Stimulated activated CD8-positive, alpha-beta memory T cell treated with anti-CD3 and anti-CD28 coated beads, Interleukin-15, amount 100 ng/mL, for 1 hour (primary cell): ENCODE measurements at places on chromosomes 12 and 14.

DNA sequence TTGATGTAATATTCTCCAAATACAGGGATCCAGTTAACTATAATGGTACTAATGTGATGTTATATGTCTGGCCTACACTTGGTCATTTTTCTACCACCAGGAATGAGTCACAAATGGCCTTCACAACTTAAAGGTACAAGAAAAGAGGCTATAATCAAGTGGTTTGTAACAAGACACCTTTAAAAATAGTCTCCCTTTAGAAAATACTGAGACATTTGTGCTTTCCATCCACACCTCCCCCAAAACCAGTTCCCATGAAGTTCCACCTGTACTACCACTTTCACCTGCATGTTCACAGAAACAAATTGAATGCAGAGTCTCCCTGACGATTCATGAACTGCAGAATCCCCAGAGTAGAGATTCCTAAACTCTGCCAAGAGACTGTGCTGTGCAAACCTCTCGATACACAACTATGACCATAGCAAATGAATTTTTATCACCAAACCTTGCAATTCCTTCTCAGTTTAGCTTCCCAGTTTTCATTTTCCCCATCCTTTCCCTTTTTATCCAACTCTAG is 6.0 kb downstream of the BTG1 start:
- DNase-seq, result no peak

GRCh38 chr12:48420039-48420775 is 52.2 kb upstream of the ANP32D start:
- no peak for DNase-seq

GRCh38 chr14:77950371-77951063 is 150.6 kb downstream of the ADCK1 start:
- no peak for DNase-seq

- no peak for DNase-seq
Measured at GRCh38 chr12:111276146-111276545, 92.7 kb downstream of the PHETA1 start.

DNA sequence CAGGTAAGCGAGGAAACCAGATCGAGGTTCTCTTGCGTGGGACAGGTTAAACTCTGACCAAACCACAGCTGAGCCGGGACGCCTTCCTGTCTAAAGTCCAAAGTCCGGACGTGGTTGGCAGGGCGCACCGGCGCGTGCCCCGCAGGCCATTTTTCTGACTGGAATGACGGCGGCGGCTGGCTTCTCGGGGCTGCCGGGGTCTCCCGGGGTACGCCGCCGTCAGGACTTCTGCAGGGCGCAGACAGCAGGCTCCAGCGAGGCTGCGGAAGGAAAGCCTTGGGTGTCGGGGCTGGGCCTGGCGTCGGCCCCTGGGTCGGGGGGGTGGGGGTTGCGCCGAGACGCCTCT is 32.8 kb downstream of the MIA2 start:
- no peak for DNase-seq

- DNase-seq, result no peak
Measured at GRCh38 chr12:75632442-75632841, 121.0 kb upstream of the KRR1 start.

DNA sequence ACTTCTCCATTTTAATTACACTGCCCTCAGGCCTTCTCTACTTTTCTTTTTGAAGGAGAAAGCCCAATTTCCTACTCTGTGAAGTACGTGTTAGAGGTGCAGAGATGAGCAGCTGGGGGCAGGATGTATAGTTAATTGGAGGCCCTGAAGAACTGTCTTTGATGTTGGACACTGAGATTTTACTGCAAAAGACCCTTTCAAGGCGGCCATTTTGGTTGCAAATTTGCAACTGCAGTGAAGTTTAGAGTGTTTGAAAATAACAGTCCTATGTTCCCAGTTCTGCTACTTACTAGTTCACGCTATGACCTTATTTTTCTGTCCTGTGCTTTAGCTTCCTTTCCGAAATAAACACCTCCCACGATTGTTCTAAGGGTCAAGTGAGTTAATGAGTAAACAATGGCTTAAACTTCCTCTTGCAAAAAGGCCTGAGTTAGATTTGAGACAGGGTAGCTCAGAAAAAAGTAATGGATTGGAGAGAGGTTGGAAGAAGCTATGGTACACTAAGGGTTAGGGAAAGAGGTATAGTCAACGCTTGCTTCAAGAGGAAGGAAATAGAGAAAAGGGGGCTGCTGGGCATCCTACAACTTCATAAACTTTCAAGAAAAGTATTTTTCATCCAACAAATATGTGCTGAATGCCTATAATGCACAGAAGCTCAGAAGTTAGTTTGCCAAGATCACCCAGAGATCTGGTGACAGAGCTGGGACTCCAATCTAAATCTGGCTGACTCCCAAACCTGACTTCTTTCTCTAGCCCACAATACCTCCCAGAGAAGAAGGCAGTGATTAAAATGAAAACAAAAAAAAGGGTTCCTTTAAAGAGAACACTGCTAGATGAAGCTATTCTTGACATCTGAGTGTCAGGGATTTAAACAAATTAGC is 26.4 kb upstream of the DICER1 start:
- DNase-seq, result no peak

DNA sequence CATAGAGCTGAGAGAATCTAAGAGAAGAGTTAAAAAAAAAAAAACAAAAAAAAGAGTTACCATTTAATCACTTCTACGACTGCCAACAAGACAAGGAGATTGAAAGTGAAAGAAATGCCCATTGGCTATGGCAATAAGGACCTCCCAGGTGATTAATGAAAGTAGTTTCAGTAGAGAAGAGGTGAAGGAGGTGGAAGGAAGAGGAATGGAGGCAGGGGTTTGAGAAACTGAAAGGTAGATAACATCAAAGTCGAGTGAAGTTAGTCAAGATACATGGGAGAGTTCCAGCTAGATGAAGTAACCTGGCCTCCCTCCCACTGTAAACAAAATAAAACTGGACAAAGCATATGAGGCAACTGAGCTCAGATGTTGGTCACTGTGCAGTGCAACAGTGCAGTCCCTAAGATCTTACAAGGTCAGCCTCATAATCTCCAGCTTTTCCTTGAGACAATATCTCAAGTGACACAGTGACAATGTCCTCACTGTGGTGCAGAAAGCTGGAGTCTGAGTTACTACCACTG is 118.0 kb upstream of the CCDC198 start:
- no peak for DNase-seq

- DNase-seq, result no peak
Measured at GRCh38 chr14:59175404-59175803, 13.1 kb upstream of the DAAM1 start.

GRCh38 chr14:65210118-65210821 is 108.0 kb upstream of the MAX start:
- no peak for DNase-seq

DNA sequence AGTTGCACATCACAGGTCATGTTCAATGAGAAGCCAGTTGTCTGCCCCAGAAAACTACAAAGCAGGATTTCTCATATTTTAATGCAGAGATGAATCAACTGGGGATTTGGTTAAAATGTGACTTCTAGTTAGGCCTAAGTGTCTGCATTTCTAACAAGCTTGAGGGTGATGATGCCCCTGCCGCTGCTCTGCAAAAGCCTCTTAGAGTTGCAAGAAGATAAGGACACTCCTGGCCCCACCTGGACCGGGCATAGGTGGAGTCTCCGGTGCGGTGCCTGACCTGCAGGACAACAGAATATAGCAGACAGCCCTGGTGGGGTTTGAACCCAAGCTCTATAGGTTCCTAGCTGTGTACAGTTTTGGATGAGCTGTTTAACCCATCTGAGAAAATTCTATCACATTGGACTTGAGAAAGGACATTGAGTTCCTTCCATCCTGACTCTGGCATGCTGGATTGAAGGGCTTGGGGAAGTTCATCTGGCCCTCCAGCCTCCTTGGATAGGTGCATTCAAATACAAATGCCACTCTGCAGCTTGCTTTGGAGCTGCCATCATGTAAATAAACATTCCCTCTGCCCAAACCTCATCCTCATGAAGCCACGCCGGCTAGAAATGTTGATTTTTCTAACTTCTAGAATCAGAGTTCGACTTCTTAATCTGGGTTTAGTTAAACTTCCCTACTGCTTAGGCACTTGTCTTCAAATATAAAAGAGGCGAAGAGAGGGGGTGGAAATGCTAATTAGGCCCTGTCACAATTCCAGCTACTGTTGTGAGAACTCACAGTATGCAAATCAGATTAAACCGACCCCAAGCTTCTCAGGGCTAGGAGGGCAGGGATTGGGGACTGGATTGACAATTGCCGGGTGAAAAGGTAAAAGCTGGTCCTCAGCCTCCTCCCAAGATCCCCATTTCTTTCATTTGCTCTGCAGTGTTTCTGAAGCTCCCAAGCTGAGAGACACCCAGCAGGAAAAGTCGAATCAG is 1225.6 kb downstream of the VRK1 start:
- no peak for DNase-seq

- no peak for DNase-seq
Measured at GRCh38 chr12:40248034-40248433, 23.2 kb downstream of the LRRK2 start.

DNA sequence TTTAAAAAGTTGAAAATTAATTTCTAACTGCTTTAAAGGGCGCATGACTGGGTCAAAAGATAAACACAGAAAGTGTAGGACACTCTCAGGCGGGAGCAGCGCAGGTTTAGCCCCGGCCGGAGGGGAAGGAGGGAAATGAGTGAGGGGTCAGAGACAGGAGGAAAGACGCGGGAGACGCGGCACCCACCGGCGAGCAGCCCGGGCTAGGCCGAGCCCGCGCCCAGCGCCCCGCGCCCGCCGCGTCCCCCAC is 591 bp downstream of the GXYLT1 start:
- no peak for DNase-seq

DNA sequence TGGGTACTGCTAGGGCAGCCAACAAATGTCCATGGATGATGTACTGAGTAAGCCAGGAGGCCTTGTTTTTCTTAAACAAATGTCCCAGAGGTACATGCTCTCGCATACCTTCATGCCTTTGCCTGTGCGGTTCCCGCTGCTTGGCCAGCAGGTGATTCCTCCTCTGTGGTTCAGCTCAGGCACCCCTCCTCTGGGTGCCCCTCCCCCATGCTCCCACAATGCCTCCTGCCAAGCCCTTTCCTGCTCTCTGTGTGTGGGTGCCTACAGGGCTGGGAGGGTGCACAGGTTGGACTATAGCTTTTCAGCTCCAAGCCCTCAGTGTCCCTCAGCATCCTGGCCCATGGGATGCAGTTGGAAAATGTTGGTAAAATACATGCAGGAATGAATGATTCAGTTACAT is 23.5 kb downstream of the ASB2 start:
- DNase-seq, result no peak

GRCh38 chr12:18160901-18161300 is 70.9 kb upstream of the RERGL start:
- DNase-seq, result no peak

GRCh38 chr12:11723993-11724392 is 74.5 kb downstream of the ETV6 start:
- no peak for DNase-seq

GRCh38 chr12:65988596-65988995 is 142.0 kb downstream of the LLPH start:
- DNase-seq, result no peak

- DNase-seq, result no peak
Measured at GRCh38 chr14:61462566-61463193, 141.3 kb downstream of the PRKCH start.

GRCh38 chr14:24429395-24430142 is at the start of the genes CBLN3 and KHNYN:
Gene CBLN3, minus strand, starts transcription at chr14:24429668. Its CDS starts 614 bp downstream, at chr14:24429054.
Gene KHNYN, plus strand, starts transcription at chr14:24429954. Its CDS starts 777 bp downstream, at chr14:24430731.
- DNase-seq, result peak; percentile 68

DNA sequence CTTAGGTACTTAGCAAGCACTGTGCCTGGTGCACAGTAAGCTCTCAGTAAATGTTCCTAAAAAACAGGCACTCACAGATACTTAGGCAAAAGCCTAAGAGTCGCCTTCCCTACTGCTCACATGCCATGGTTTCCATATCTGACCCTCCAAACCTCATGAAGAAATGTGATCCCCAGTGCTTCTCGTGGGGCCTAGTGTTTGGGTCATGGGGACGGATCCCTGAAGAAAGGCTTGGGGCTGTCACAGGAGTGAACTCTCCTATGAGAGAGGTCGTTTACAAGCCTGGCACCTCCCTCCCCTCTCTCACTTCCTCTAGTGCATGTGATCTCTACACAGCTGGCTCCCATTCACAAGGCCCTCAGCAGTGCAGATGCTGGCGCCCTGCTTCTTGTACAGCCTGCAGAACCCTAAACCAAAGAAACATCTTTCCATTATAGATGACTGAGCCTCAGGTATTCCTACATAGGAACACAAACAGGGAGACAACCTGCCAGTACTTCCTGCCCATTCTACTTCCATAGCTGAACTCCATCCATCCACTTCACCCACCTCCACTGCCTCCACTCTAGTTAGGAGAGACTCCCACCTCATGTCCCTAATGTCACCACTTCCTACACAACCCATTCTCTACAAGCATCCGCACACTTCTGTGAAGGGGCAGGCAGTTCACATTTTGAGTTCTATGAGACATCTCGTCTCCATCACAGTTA is 2.9 kb downstream of the SLC15A4 start:
- no peak for DNase-seq
